ENCODE measurements at places on chromosomes 1 and 21. TPM values are rescaled to one million over a fixed set of nuclear protein-coding genes. Genes with fewer than 3 reads are reported as not detected.

The TNFSF4 gene
- 1.9 TPM for total RNA-seq

The IVL gene
- not detected for total RNA-seq

The SLFNL1 gene
- 0.18 TPM for total RNA-seq

The ZNF695 gene
- not detected for total RNA-seq

- no peak overlapping the region for H3K27ac ChIP-seq
- DNase-seq, result no peak
- H3K27me3 ChIP-seq, result no peaks in the 10 kb centered on the region
- peaks cover 21% of the 10 kb centered on the region for H3K4me1 ChIP-seq
- peaks cover 3% of the 10 kb centered on the region for H3K36me3 ChIP-seq
These were observed 33.9 kb downstream of the PCNT start for GRCh38 chr21:46357684-46358425.

DNA sequence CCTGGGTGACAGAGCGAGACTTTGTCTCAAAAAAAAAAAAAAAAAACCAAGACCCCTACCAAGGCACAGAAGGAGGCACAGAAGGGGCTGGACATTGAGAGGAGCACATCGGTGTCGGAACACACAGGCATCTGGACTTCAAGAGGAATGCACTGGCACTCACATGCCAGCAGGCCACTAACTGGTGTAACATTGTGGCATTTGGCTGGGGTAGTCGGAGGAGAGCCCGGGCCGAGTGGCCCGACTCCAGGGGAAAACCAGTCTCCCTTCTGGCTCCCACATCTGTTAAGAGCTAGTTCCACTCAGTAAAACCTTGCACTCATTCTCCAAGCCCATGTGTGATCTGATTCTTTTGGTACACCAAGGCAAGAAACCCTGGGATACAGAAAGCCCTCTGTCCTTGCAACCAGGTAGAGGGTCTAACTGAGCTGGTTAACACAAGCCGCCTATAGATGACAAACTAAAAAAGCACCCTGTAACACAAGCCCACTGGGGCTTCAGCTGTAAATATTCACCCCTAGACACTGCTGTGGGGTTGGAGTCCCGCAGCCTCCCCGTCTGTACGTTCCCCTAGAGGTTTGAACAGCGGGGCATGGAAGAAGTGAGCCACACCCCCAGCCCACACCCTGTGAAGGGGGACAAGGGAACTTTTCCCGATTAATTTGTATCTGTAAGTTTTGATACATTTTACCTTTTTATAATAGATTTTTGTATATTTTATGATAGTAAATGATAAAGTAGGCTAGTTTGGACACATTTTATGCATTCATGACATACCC lies 17.2 kb upstream of the AKIRIN1 start:
- H3K27me3 ChIP-seq, result no peaks in the 10 kb centered on the region
- no peak for DNase-seq
- H3K36me3 ChIP-seq, result no peaks in the 10 kb centered on the region
- H3K4me1 ChIP-seq, result peaks cover 5% of the 10 kb centered on the region
- no peak overlapping the region for H3K4me3 ChIP-seq

DNA sequence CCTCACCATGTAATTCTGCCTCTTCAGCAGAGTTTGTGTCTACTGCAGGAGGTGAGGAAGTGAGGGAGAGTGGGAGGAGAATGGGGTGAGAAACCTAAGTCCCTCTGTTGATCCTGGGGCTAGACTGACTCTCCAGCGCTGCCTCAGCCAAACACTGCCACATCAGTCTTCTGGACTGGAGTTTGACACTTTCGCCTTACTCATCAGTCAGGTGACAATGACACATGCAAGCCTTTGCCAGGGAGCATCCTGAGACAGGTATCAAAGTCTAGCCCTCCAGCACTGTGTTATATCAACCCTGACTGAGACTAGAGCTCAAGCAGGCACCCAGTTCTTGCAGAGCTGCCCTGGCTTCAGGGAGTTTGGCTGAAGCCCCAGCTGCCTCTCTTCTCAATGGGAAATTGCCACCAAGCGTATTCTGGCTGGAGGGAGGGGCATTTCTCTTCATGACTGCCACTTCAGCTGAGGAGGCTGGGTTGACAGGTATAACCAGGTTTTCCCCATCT lies 33.3 kb upstream of the SUCO start:
- no peak overlapping the region for H3K27ac ChIP-seq
- H3K4me1 ChIP-seq, result no peaks in the 10 kb centered on the region
- no peak overlapping the region for H3K4me3 ChIP-seq

DNA sequence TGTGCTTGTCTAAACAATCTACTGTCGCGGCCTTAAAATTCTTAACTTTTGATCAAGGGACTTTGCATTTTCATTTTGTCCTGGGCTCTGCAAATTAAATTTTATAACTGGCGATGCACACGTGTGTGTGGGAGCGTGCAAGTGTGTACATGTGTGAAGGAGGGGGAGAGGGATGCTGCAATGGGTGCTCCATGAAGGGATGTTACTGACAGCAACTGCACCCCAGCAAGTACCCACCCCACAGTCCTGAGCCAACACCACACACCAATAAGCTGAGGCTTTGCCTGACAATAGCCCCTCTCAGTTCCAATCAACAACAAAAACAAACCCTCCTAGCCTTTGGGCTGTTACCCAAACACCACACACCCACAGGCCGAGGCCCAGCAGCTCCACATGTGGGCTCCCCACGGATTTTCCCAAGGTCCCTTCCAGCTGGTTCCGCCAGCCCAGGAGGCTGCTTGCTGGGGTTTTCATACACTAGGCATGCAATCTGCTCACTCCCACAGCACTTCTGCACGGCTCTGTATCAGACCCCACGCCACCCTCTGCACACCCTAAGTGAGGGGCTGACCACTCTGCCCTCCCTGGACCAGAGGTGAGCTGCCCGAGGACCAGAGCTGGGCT lies 32.8 kb upstream of the IFFO2 start:
- no peak overlapping the region for H3K4me3 ChIP-seq
- DNase-seq, result no peak
- peaks cover 11% of the 10 kb centered on the region for H3K4me1 ChIP-seq

- DNase-seq, result no peak
- peaks cover 54% of the 10 kb centered on the region for H3K27me3 ChIP-seq
- no peak overlapping the region for H3K27ac ChIP-seq
- no peak overlapping the region for H3K4me3 ChIP-seq
These were observed 184.8 kb upstream of the C1orf174 start for GRCh38 chr1:4084896-4085295.

GRCh38 chr1:111803951-111804350 lies 48.2 kb downstream of the DDX20 start:
- DNase-seq, result no peak
- H3K27ac ChIP-seq, result no peak overlapping the region
- H3K27me3 ChIP-seq, result peaks cover 29% of the 10 kb centered on the region
- peaks cover 3% of the 10 kb centered on the region for H3K4me1 ChIP-seq
- H3K4me3 ChIP-seq, result no peak overlapping the region

Measured in T-helper 17 cell (primary cell).